ENCODE measurements at places on chromosomes 1 and 21.

GRCh38 chr21:38669186-38669585 lies 136.5 kb upstream of the ETS2 start:
- DNase-seq: no peak

DNA sequence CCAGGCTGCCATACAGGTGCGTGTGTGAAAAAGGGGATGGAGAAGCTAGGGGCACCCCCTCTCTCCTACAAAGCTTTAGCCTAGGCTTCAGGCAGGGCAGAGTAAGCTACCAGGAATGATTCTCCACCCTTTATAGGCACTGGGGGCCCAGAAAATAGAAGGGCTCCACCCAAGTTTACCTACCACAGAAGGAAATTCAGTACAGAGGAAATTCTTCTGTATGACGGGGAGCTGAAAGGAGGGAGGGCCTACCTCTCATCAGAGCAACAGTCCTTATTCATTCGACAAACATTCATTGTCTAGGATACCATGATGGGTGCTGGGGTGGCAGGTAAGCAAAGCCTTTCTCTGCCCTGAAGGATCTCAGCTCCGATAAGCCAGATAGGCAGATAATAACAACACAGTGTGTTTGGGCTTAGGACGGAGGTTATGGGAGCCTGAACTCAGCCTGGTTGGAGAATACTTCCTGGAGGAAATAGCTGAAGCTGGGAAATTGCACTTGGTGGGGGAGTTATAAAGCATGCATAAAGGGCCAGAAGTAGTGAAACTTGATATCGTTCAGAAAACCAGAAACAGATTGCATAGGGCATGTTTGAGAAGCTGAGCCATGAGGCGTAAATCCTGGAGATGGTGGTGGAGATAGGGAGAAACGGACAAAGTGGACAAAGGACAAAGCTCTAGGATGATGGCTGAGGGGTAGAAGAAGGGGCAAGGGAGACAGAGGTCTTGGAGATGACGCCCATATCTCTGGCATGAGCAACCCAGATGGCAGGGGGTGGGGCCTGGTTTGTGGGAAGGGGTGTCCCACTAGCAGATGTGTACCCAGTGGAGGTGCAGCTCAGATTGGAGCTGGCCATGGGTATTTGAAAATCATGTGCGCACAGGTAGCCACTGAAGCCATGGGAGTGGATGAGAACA lies 5.3 kb upstream of the P3R3URF start:
- DNase-seq: no peak

DNA sequence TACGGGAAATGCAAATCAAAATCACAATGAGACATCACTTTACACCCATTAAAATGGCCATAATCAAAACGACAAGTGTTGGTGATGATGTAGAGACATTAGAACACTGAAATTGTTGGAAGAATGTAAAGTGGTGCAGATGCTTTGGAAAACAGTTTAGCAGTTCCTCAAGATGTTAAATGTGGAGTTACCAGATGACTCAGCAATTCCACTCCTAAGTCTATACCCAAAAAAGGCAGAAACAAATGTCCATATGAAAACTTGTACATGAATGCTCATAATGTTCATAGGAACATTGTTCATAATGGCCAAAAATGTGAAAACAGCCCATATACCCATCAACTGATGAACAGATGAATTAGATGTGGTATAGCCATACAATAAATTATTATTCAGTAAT lies 267.4 kb downstream of the KCNH1 start:
- DNase-seq: no peak

GRCh38 chr1:6127587-6128163 lies 52.4 kb downstream of the CHD5 start:
- DNase-seq: peak; percentile 87

DNA sequence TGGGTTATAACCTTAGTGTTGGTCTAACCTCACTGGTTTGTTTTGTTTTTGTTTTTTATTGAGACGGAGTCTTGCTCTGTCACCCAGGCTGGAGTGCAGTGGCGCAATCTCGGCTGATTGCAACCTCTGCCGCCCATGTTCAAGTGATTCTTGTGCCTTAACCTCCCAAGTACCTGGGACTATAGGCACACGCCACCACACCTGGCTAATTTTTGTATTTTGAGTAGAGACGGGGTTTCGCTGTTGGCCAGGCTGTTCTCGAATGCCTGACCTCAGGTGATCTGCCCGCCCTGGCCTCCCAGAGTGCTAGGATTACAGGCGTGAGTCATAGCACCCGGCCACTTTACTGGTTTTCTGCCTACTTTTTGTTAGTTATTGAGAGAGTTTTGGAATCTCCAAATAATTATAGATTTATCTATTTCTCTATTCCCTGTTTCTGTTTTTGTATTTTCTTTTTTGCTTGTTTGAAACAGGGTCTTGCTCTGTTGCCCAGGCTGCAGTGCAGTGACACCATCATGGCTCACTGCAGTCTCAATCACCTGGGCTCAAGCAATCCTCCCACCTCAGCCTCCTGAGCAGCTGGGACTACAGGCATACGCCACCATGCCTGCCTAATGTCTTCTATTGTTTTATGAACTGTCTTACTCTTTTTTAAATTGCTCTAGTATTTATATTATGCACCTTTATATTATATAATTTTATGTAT lies 21.4 kb downstream of the SMG7 start:
- no peak for DNase-seq

- DNase-seq: no peak
Measured at GRCh38 chr1:169201084-169201619, 94.7 kb downstream of the ATP1B1 start.

DNA sequence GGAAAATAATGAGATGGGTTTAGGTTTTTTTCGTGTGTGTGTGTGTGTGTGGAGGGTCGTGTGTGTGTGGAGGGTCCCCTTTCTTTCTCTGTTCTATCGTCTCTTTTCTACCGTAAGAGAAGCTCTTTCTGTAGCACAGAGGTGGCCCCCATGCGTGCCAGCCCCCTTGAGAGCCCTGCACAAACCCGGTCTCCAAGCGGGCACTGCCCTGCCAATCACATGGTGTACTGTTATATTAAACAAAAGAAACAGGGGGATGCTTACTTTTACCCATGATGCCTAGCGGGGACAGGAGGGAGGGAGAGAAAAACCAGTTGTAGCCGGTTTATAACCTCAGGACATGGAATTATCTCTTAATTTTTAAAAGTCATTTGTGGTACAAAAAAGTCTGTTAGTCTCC lies 41.0 kb downstream of the GATAD2B start:
- DNase-seq: no peak

- no peak for DNase-seq
Measured at GRCh38 chr1:201450721-201451291, 18.2 kb downstream of the PHLDA3 start.

GRCh38 chr1:159214149-159214760 lies 9.6 kb downstream of the ACKR1 start:
- peak; percentile 19 for DNase-seq

DNA sequence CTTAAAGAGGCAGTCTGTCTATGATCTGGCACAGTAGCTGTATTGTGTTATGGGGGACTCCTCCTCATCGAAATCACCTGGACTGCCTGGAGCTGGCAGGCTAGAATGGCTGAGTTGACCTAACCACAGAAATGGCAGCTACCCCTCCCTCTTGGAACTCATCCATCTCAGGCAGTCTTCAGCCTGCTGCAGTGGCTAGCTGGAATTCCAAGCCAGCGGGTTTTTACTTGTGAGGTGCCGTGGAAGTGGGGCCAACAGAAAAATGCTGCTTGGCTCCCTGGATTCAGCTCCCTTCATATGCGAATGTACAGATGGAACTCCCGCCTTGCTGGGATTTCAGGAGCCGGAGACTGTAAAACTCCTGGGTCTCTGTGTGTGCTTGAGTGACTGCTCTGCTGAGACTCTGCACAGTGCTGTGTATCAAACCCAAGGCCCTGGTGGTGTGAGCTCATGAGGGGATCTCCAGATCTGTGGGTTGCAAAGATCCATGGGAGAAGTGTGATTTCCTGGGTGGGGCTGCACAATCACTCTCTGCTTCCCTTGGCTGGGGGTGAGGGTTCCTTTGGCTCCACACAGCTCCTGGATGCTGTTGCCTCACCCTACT lies 316.9 kb downstream of the CTH start:
- DNase-seq: no peak

GRCh38 chr1:58251430-58252073 lies 295.0 kb downstream of the OMA1 start:
- DNase-seq: no peak

DNA sequence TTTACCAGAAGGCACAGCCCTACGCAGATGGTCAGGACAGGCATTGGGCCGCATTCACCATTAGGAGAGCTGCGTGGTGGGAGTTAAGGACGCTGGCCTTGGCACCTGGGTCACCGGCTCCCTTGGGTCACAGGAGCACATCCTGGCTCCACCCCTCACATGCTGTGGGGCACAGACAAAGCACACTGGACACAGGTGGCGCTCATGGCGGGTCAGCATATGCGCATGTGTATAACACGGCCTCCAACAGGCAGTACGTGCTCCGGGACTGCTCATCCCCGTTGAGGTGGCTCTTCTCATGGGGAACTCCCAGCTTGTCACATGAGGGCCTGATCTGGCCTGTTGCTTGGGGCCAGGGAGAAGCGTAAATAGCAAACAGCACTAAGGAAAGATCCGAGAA lies 25.0 kb downstream of the PGBD5 start:
- DNase-seq: no peak

DNA sequence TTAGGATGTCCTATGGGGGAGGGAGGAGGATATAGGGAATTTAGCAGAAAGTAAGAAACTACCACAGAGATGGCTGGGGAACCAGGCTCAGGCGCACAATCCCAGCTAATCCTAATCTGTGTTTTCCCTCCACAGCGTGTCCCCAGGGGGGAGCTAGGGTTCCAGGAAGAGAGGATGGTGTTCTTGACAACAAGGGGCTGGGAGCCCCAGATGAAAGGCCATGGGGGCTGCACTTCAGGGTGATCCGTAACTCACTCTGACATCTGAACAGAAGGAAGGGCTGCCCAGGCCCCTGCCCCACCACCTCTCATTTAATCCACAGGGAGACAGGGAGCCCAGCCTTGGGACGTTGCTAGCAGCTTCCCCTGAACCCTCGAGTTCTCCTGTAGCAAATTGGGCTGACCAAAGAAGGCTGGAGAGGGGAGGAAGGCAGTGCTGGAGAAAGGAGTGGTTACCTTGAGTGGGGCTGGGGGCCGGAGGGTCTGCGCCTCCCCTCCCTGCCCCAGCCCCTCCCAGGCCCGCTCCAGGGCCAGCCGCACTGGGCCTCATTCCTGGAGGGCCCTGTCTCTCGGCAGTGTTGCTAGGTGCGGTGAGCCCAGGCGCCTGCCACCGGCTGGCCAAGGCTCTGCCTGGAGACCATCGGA lies 131.7 kb downstream of the TMEM53 start:
- no peak for DNase-seq

DNA sequence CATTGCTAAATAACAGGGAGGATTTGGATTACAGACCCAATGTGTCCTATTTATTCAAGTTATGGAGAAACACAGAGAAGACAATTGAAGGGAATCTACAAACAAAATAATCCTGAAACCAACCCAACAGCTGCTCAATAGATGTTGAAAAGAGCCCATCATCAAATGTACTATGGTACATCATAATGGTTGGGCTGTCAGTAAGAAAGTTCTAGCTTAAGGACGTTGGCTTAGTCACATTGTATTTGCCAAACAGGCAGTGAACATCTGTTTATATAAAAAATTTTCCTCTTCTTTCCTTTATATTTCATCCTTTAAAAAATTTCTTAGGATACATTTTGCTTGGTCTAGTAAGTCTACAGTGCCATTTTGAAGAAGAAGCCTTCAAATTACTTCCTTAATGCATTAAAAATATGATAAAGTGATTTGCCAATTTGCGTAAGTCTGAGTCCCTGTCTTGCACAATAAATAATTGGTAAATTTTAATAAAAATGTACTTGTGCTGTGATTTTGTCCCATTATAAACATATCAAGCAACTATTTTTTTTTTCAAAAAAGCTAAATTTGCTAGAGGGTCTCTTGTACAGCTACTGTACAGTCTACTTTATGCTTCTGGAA lies 14.4 kb downstream of the MAP3K7CL start:
- DNase-seq: no peak

DNA sequence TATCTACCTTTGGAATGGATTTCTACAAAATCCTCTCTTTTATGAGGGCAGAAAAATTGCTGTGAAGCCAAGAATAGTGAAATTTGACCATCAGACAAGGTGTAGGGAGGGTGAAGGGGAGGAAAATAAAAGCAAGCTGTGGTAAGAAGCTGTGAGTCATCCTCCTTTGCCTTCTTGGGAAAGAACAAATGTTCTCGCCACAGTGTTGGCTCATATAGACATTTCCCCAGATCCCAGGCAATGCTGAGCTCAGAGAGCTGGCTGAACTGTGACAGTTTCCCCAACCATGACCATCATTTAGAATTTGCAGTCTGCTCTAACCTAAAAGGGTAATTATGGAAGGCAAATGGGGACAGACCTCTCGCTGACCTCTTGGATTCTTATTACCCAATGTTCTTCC lies 235.4 kb downstream of the PBX1 start:
- no peak for DNase-seq

DNA sequence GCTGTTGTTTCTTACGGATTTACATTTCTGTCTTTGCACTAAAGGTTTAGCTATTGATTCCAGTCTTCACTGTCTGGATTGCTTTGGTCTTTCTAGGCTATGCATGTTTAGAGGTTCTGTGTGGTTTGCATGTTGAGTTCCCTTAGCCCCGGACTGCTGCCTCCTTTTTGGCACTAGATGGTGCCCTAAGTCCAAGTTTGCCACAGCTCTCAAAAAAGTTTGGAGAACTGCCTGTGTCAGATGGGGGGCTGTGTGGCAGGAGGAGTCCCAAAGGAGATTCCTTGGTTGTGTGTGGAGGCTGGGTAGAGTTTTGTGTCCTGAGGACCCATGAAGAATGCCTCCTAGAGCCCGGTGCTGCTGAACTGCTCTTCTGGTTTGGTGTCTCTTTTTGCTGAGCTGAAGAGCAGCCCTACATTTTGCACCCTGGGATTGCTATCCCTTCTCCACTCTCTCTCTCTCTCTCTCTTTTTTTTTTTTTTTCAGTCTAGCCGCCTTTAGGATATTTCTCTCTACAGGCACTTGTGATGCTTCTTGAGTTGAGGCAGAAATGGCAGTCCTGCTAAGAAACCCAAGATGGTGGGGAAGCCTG lies 74.4 kb downstream of the PTGS2 start:
- DNase-seq: no peak
